ENCODE measurements at places on chromosomes 7 and 10. TPM values are rescaled to one million over a fixed set of nuclear protein-coding genes. Genes with fewer than 3 reads are reported as not detected.

Gene TAS2R5
- 4.7 TPM for total RNA-seq

Gene TFPI2
- total RNA-seq, result not detected

Gene AGBL3
- 1.8 TPM for total RNA-seq

Gene EMX2
- not detected for total RNA-seq

Gene TSPAN12
- not detected for total RNA-seq

Gene TMEM236
- total RNA-seq, result 0.37 TPM

Gene CCM2
- 35.1 TPM for total RNA-seq

Gene SLC26A5
- total RNA-seq, result not detected

Gene FXYD4
- not detected for total RNA-seq

Gene MOGAT3
- not detected for total RNA-seq

Gene CDK1
- total RNA-seq, result 48.8 TPM

DNA sequence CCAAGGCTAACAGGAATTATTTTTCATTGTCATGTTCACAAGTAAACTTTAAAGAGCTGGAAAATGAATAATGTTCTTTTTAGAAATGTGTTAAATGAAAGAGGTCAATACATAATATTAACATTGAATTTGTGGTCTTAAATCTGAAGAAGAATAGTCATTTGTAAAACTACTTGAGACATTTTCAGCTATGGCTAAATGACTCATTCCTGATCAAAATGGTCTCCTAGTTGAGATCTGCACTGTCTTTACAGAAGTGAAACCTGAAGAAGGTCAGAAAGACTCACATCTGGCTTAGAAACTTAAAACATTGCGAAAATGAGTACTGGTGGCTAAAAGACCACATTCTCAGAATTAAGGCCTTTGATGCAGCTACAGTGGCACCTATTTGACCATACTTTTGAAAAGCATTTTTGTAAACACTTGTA is 5.9 kb downstream of the PIK3CG start:
- no peaks in the 10 kb centered on the region for H3K4me1 ChIP-seq
- H3K36me3 ChIP-seq, result no peaks in the 10 kb centered on the region
- no peak for DNase-seq
- no peak overlapping the region for H3K27ac ChIP-seq
- peaks cover 12% of the 10 kb centered on the region for H3K27me3 ChIP-seq

DNA sequence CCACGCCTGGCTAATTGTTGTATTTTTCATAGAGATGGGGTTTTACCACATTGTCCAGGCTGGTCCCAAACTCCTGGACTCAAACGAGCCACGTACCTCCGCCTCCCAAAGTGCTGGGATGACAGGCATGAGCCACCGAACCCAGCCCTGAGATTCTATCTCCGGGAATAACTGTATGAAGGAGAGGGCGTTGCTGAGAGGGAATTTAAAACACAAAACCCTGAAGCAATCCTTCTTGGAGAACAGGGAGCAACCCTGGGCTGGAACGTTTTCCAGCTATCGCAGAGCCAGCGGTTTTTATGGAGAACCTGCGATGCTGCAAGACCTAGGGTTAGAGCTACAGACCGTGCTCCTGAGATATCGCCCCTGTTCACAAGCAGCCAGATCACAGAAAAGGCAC is 144.6 kb downstream of the PRKAG2 start:
- no peak overlapping the region for H3K27ac ChIP-seq
- no peak for DNase-seq
- H3K4me1 ChIP-seq, result peaks cover 16% of the 10 kb centered on the region
- H3K27me3 ChIP-seq, result no peaks in the 10 kb centered on the region
- H3K36me3 ChIP-seq, result no peaks in the 10 kb centered on the region
- H3K4me3 ChIP-seq, result no peak overlapping the region

- no peaks in the 10 kb centered on the region for H3K4me1 ChIP-seq
- peaks cover 17% of the 10 kb centered on the region for H3K36me3 ChIP-seq
- H3K4me3 ChIP-seq, result no peak overlapping the region
- DNase-seq, result no peak
- H3K27ac ChIP-seq, result no peak overlapping the region
Measured at GRCh38 chr7:149302222-149302621, 40.2 kb downstream of the ZNF783 start.

GRCh38 chr7:5094641-5095040 is 49.0 kb downstream of the RBAK start:
- no peak for DNase-seq
- no peak overlapping the region for H3K27ac ChIP-seq
- no peaks in the 10 kb centered on the region for H3K36me3 ChIP-seq
- no peaks in the 10 kb centered on the region for H3K4me1 ChIP-seq
- no peak overlapping the region for H3K4me3 ChIP-seq

DNA sequence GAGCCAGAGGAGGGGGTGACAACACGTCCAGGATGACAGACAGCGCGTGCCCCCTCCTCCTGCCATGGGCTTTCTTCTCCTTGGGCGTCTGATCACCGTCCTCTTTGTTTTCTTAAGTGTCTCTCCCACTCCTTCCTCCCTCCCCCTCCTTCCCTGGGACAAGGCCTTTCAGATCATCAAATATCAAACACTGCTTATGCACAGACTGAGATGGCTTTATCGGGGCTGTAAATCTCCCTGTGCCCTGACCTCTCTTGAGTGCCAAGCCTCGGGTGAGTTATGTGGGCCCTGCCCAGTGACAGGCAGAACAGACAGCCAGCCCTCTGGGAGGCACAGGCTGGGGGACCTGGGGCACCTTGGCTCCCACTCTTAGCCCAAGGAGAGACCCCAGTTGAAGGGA is 116.4 kb downstream of the C10orf105 start:
- peaks cover 1% of the 10 kb centered on the region for H3K27me3 ChIP-seq
- no peak for DNase-seq
- no peak overlapping the region for H3K27ac ChIP-seq

DNA sequence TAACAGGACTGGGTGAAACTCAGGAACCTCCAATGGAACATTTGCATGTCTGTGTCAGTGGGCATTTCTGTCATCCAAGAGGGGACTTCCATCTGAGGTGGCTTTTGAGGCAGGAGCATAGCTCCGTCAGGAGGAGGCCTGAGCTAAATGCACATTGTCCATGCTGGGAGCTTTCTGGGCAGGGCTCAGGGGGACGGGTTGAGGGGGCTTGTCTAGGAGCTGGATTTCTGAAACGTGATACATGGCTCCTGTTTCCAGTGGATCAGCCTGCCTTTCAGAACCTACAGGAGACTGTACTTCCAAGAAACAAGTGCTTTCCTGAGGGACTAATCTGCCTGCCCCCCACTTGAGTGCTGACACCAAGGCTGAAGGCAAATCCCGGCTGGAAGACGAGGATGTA is 40.5 kb upstream of the GDF10 start:
- H3K36me3 ChIP-seq, result no peaks in the 10 kb centered on the region
- DNase-seq, result no peak
- H3K4me1 ChIP-seq, result peaks cover 15% of the 10 kb centered on the region
- H3K27ac ChIP-seq, result no peak overlapping the region
- no peak overlapping the region for H3K4me3 ChIP-seq

DNA sequence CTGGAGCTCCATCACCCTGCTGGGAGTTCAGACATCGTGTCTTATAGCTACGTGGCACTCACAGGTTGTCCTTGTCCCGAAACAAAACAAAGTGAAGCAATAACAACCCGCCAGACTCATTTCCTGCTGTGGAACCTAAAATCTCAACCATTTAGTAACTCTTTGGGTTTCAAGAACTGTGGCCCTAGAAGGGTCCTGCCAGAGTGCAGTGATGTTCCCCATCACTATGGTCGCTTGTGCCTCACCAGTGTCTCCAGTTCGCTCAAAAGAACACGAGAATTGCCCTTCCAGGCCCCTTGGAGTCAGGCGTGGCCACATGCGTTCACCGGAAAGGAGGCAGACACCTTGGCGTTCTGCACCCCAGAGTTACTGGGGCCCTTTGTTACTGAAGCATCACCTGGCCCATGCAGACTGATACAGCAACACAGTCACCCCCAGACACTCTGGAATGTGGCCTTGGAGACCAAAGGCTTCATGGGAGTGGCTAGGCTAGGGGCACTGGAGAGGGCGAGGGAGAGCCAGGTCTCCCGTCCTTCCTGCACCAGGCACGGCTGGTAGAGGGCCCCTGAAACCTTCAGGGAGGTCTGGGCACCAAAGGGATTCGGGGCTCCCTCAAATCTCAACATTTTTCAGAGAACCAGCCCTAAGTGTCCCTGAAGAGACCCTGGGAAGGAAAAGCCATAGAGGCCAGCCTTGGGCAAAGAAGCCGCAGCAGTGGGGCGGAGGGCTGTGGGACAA is 908 bp downstream of the CRYGN start:
- peaks cover 10% of the 10 kb centered on the region for H3K27me3 ChIP-seq
- peaks cover 7% of the 10 kb centered on the region for H3K4me1 ChIP-seq
- H3K27ac ChIP-seq, result no peak overlapping the region
- H3K4me3 ChIP-seq, result no peak overlapping the region
- H3K36me3 ChIP-seq, result no peaks in the 10 kb centered on the region
- DNase-seq, result no peak

GRCh38 chr10:269440-270074 is 134.3 kb downstream of the ZMYND11 start:
- no peaks in the 10 kb centered on the region for H3K27me3 ChIP-seq
- no peaks in the 10 kb centered on the region for H3K36me3 ChIP-seq
- no peak overlapping the region for H3K4me3 ChIP-seq
- DNase-seq, result no peak
- peaks cover 8% of the 10 kb centered on the region for H3K4me1 ChIP-seq

GRCh38 chr7:7698930-7699329 is 19.5 kb downstream of the RPA3 start:
- peaks cover 5% of the 10 kb centered on the region for H3K36me3 ChIP-seq
- DNase-seq, result no peak
- H3K4me3 ChIP-seq, result no peak overlapping the region
- no peaks in the 10 kb centered on the region for H3K27me3 ChIP-seq
- H3K27ac ChIP-seq, result no peak overlapping the region

- H3K4me1 ChIP-seq, result peaks cover 12% of the 10 kb centered on the region
- H3K27ac ChIP-seq, result no peak overlapping the region
- DNase-seq, result peak; percentile 79
Measured at GRCh38 chr10:48215486-48216203, 58.9 kb downstream of the FRMPD2 start.

- H3K27me3 ChIP-seq, result no peaks in the 10 kb centered on the region
- DNase-seq, result no peak
- no peaks in the 10 kb centered on the region for H3K36me3 ChIP-seq
- no peak overlapping the region for H3K27ac ChIP-seq
Measured at GRCh38 chr10:114665873-114666272, 7.8 kb upstream of the ABLIM1 start.

GRCh38 chr10:94042001-94042833 is 48.5 kb downstream of the PLCE1 start:
- H3K27ac ChIP-seq, result peak overlapping the region; percentile 7
- H3K4me3 ChIP-seq, result no peak overlapping the region
- DNase-seq, result peak; percentile 54
- peaks cover 20% of the 10 kb centered on the region for H3K4me1 ChIP-seq

DNA sequence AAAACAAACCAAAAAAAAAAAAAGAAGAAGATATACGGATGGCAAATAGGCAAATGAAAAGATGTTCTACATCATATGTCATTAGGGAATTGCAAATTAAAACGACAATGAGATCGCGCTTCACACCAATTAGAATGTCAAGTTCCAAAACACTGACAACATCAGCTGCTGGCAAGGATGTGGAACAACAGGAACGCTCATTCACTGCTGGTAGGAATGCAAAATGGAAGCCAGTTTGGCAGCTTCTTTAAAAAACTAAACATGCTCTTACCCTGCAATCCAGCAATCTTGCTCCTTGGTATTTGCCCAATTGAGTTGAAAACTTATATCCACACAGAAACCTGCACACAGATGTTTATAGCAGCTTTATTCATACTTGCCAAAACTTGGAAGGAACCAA is 34.8 kb downstream of the CALML5 start:
- H3K36me3 ChIP-seq, result peaks cover 29% of the 10 kb centered on the region
- H3K4me3 ChIP-seq, result no peak overlapping the region
- H3K27ac ChIP-seq, result no peak overlapping the region
- no peaks in the 10 kb centered on the region for H3K27me3 ChIP-seq

- H3K4me3 ChIP-seq, result no peak overlapping the region
- H3K4me1 ChIP-seq, result no peaks in the 10 kb centered on the region
- H3K27me3 ChIP-seq, result no peaks in the 10 kb centered on the region
- H3K36me3 ChIP-seq, result peaks cover 70% of the 10 kb centered on the region
Measured at GRCh38 chr10:29496341-29497162, 138.2 kb downstream of the SVIL start.

DNA sequence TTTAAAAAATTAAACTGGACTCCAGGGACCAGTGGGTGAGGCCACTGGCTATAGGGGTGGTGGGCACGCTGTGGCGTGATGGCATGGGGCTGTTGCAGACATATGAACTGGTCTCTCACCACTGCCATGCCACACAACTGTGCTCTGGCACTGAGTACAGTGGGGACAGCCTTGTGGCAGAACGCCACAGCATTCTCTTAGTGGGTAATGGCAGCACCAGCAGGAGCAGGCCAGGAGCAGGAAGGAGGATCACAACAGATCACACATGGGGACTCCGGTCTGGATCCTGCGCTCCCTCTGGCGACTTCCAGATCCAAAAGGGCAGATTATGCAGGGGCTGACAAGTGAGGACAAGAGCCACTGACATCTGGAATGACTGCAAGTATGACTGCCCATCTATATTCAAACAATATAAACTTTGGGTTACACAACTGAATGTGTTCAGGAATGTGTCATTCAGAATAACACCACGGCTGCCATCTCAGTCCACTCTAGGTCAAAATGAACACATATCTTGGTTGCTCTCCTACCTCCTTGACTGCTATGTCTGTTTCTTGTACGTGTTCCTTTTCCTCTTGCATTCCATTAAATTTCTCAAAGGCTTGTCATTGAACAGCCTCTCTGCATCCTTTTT is 176.0 kb downstream of the KMT2E start:
- H3K4me3 ChIP-seq, result no peak overlapping the region
- no peak for DNase-seq
- H3K27me3 ChIP-seq, result no peaks in the 10 kb centered on the region
- H3K27ac ChIP-seq, result no peak overlapping the region
- H3K4me1 ChIP-seq, result peaks cover 32% of the 10 kb centered on the region
- H3K36me3 ChIP-seq, result peaks cover 19% of the 10 kb centered on the region

Measured in MCF 10A (cell line).